ENCODE measurements at places on chromosomes 13 and 19.

DNA sequence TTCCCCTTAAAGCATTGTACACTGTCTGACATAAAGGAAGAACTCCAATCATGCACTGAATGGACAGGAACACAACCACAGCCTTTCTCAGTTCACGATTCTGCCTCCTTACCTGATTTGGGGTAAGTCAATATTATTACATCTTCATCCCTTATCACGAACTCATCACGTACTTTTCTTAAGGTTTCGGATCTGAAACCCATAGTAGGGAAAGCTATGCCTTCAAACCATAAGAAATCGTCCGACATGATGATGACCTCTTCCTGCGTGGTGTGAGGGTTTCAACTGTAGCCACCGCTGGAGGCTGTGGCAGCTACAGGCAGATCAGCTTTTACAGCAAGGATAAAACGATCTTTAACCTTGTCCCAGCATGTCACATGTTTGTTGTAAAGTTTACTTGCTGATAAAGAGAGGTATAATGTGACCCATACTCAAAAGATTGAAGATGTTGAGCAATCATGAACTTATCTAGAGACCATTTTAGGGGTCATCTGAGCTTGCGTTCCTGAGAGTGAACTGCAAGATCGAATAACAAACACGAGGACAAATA is at the start of gene SULT2A1:
SULT2A1 (minus strand) TSS at position 306 of the 550 bp plus-strand sequence; CDS start at position 248, 58 bp downstream.
- no peak for DNase-seq

- DNase-seq, result no peak
Observed at GRCh38 chr13:34124666-34125306, 306.8 kb downstream of the RFC3 start.

DNA sequence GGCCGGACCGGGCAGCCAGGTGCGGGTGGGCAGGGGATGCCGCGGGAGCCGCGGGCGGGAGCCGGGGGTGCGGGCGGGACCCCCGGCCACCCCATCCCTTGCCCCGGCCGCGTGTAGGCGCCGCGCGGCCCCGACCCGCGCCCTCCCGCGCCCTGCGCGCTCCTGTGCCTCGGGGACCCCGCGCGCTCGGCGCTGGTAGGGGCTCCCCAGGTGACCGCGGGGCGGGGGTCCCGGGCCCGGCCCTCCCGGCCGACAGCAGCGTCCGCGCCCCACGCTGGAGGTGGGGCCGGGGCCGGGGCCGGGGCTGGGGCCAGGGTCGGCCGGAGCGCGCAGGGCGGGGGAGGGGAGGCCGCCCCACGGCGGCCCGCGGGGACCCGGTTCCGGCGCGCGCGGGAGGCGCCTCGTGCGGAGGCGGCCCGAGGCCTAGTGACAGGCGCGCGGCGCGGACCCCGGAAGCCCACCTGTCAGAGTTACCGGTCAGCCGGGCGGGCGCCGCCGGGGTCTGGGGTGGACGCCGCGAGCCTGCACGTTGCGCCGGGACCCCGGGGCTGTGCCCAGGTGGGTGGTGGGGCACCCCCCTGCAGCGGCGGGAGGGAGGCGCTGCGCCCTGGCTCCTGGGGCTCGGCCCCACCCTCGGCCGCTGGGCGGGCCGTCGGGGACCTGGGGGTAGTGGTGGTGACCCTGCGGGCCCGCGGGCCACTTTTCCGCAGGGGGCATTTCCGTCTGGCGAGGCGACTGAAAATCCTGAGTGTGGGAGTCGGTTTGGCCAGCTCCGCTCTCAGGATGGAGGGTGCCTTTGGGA is 518 bp downstream of the TFDP1 start:
- DNase-seq, result no peak

DNA sequence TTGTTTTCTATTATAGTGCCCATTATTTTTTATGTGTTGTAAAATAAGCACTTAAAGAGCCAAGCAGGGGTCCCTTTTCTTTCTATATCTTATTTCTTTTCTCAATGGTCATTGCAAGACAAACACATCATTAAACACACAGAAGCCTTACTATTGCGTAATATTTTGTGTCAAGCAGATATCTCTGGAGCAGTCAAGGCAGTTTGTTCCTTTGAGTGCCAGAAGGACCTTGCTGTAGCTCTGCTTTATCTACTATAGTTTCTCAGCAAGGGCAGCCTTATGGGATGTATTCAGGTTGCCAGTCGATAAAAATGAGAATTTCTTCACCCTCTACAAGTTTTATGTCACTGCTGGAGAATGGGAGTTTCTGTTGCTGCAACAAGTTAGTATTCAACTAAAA is 319.3 kb downstream of the TDRD3 start:
- DNase-seq, result no peak

GRCh38 chr13:80469853-80470381 is 129.0 kb upstream of the SPRY2 start:
- DNase-seq, result peak; percentile 83

DNA sequence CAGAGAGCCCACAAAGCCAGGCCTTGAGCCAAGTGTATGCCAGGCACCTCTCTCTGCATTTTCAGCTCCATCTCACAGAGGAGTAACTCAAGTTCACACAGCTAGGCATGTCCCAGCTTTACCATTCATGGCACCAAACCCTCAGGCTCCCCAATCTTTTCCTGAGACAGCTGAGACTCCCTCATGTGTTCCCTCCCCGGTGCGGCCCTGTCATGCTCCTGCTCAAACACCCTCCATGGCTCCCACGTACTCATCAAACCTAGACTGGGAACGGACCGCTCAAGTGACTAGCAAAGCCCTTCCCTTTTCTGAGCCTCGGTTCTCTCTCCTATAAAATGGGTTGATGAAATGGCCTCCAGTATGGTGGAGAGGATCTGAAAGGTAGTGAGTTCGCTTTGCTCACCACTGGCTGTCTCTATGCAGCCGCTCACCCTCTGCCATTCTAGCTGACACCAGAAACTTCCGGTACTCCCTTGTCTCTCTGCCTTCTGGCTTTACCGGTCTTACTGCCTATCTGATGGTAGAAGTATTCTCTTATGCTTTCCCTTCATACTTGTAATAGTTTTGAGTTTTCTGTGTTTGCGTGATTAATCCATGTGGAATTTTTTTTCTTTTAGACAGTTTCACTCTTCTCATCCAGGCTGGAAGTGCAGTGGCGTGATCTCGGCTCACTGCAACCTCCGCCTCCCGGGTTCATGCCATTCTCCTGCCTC is 7.8 kb upstream of the SLC44A2 start:
- peak; percentile 55 for DNase-seq

DNA sequence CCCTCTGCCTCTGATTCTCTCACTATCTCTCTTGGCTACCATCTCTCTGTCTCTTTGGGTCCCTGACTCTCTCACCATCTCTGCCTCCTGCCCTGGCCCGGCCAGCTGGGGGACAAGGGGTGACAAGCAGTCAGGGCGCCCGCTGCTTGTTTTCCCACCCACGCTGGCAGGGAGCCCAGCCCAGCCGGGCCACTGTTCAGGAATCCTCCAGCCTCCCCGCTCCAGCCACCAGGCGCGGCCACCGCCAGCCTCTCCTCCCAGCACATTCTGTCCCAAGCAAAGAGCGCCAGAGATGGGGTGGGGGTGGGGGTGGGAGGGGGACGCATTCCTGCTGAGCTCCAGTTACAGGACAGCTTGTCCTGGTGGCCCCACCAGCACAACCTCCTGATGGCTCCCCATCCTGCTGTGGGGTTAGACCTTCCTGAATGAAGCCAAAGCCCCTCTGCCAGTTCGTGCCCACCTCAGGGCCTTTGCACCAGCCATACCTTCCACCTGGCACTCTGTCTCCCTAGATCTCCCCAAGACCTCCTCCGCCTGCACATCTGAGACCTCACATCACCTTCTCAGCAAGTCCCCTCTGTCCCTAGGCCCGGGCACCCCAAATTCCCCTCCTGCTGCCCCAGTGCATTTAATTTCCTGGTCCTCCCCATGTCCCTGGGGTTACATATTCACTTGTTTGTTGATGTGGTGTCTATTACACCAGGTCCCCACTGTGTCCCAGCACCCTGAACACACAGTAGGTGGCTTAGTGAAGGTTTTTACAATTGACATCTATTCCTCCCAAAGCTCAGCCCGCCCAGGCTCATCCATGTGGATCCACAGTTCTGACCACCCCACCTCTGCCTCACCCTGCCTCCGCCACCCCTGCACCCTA is 12.5 kb downstream of the ARRDC2 start:
- DNase-seq, result no peak

DNA sequence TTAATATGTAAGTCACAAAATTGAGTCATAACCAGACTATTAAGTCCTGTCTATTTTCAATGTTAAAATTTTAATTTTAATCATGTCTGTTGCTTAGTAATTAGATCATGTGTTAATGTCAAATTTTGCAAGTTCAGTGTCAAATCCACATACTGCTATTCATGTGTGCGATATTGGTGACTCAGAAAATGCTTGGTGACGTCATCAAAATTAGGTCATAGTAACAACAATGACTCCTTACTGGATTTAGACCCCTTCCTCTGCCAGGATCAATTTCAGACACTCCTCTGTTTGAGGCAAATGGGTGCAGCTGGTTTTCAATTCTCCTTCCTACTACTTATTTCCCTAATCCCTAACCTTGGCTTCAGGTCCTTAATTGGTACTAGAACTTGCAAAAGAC is 1394.3 kb upstream of the SLC10A2 start:
- DNase-seq, result peak; percentile 13

DNA sequence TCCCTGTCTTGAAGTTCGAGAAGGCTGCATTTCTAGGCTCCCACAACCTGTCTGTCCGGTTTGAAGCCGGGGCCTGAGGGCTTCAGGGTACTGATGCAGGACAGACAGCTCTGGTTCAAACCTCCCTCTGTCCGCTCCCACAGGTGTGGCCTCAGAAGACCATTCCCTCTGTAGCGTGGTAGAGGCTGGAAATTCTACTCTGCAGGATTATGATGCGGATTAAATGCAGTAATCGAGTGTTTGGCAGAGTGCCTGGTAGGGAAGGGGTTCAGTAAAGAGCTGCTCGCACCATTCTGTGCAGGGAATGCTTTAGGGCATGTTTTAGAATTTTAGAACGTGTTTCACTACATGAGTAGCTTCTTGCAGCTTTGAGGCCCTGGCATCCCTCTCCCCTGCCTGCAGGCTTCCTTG is 30.5 kb downstream of the PPP1R37 start:
- DNase-seq, result no peak

- peak; percentile 69 for DNase-seq
Observed at GRCh38 chr13:98216135-98216565, 39.1 kb upstream of the RNF113B start.

GRCh38 chr13:111383591-111384440 is 63.4 kb downstream of the TEX29 start:
- DNase-seq, result no peak

GRCh38 chr13:101514100-101514499 is 61.6 kb downstream of the ITGBL1 start:
- no peak for DNase-seq

- no peak for DNase-seq
Observed at GRCh38 chr13:27658546-27658945, 36.9 kb downstream of the POLR1D start.

DNA sequence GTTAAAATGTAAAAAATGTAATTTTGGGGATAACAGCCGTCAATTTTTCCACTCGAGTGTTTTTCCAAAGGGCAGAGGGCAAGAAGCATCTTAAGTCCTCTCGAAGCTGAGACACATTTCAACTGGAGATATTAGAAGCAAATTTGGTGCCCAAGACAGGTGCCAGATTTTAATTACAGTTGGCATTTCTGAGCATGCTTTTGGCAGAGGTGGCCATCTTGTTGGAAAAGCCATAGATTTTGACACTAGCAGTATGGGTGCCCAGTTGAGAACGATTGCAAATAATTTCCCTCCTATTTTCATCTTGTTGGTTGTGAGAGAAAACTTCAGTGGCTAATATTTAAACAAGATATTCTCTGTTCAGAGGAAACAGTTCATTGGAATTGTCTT is 146.3 kb downstream of the TM9SF2 start:
- DNase-seq, result no peak

DNA sequence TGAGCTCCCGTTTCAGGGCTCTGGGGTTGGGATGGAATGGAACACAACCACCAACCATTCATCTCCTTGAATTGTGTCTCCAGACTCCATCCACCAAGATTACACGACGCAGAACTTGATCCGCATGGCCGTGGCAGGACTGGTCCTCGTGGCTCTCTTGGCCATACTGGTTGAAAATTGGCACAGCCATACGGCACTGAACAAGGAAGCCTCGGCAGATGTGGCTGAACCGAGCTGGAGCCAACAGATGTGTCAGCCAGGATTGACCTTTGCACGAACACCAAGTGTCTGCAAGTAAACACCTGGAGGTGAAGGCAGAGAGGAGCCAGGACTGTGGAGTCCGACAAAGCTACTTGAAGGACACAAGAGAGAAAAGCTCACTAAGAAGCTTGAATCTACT is 15.5 kb downstream of the FCAR start:
- no peak for DNase-seq

DNA sequence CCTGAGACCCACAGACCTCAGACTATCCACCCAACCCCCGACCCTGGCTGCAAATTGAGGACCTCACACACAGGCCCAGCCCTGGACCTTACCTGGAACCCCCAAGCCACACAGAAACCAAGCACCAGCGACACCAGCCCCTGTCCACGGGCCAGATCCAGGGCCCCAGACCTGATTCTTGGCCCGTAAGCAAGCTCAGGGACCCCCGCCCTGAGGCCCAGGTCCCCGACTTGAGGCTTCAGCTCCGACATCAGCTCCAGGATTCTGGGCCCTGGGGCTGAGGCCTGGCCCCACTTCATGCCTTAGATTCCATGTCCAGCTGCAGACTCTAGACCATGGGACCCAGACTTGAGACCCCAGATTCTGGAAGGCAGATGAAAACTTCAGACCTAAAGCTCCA is 6.3 kb downstream of the TTYH1 start:
- no peak for DNase-seq

DNA sequence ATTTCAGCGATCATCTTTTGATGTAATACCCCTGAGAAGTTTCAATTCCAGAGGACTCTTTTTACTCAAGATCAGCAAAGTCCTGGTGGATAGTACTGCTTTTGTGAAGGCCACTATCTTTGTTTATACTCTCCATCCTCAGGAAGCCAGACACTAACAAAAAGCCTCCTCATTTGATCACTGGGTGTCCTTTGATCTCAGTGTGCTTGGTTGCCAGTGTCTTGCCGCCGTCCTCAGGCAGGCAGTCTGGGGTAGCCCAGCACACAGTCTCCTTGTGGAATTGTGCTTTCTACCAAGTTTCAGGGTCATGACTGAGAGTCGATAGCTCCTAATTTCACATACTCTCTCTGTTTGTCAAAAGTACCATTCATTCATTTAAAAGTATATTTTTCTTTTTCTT is 762.2 kb downstream of the EFNB2 start:
- no peak for DNase-seq

GRCh38 chr13:25733001-25733491 is 318.8 kb downstream of the SHISA2 start:
- peak; percentile 65 for DNase-seq

DNA sequence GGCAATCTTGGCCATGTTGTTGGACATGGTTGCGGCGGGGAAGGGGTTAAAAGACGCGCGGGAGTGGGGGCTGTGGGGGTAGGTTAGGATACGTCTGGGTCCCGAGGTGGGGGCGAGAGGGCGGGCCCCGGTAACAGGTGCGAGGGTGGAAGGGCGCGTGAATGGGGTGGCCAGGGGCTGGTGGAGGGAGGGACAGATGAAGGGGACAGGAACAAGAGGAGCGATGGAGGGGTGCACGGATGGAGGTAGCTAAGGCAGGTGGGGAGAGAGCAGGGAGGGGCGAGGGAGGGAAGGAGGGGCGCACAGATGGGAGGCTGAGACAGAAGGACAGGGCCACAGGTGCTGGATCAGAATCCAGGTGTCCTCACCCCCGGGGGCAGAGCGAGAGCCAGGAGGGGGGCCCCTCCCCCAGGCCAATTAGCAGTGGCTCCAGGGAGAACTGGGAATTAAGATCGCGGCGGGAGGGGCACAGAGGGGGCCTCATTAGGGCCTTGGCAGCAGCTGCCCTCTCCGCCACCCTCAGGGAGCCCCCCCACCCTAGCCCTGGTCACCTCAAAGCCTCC is 1.3 kb downstream of the GNG8 start:
- DNase-seq, result no peak
